Fibroblast of skin of right quadriceps (primary cell): ENCODE measurements at places on chromosomes 3 and 15.

GRCh38 chr3:117903226-117903625 lies 1131.4 kb downstream of the IGSF11 start:
- DNase-seq, result peak; percentile 95

DNA sequence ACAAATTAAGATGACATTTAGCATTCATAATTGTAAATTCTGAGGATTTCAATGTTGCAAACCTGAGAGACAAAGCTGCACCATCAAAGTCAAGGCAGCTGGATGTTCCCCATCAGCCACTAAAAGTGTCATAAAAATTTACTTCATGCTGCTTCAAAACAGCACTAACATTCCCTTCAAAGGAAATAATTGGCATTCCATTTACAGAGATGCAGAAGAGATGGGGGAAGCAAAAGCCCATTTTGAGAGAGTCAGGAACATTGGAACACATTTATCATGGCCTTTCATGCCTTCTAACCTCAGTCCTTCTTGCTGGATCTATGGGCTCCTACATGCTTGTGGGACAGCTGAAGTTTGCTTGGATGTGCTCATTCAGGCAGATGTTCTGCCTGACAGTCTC lies 6.4 kb upstream of the TMEM158 start:
- DNase-seq, result peak; percentile 68

GRCh38 chr3:53670721-53671120 lies 175.5 kb downstream of the CHDH start:
- no peak for DNase-seq

DNA sequence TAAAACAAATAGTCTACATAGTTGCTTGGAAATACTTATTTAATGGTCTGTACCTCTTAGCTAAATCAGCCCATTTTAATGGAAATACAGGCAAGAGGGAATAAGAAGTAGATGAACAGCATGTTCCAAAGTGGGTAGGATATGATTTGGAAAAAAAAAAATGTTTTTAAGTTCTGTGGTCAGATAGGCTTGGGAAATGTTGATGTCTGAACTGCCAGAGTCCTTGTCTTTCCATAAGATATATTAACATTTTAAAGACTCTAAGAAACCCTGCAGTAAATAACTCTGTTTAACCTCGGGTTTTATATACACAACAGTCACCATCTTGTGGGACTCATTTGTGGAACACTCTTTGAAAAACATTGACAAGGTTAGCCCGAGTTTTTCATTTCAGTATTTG lies 40.0 kb upstream of the PTPN23 start:
- DNase-seq, result no peak

GRCh38 chr3:69872783-69873378 lies 126.7 kb upstream of the SAMMSON start:
- DNase-seq, result no peak

DNA sequence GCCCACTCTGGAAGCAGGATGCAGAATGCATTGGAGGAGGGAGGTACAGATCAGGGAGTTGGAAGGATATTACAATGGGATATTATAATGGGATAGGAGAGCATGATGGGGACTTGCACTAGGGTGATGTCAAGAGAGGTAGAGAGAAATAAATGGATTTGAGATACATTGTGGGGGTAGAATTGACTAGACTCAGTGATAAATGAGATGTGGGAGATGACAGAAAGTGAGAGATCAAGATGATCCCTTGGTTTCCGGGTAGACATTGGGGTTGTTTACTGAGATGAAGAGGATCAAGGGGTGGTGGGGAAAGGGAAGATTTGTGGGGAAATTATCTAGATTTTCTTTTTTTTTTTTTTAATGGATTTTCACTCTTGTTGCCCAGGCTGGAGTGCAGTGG lies 42.7 kb downstream of the BFSP2 start:
- no peak for DNase-seq

- peak; percentile 35 for DNase-seq
Measured at GRCh38 chr3:197749315-197749600, 425 bp upstream of the FYTTD1 start.

GRCh38 chr3:31170932-31171670 lies 276.6 kb upstream of the GADL1 start:
- peak; percentile 96 for DNase-seq

GRCh38 chr3:39228496-39228895 lies 36.1 kb upstream of the XIRP1 start:
- DNase-seq, result no peak

DNA sequence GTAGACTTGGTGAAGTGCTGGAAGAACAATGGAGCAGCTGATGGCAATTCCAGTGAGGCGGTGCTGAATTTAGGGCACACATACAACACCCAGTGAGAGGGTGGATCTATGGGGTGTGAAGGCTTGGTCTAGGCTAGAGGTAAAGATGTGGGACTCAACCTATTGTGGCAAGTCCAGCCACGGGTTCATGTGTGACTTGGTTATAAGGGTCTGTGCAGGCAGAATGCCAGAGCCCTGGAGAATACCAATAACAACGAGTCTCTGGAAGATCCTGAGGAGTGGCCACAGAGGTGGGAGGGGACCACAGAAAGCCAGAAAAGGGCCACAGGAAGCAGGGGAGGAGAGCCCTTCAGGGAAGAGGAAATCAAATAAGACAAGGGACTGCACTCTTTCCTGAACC lies 55.0 kb downstream of the VGLL4 start:
- DNase-seq, result no peak

GRCh38 chr15:29986946-29987345 lies 95.8 kb upstream of the GOLGA8J start:
- no peak for DNase-seq

DNA sequence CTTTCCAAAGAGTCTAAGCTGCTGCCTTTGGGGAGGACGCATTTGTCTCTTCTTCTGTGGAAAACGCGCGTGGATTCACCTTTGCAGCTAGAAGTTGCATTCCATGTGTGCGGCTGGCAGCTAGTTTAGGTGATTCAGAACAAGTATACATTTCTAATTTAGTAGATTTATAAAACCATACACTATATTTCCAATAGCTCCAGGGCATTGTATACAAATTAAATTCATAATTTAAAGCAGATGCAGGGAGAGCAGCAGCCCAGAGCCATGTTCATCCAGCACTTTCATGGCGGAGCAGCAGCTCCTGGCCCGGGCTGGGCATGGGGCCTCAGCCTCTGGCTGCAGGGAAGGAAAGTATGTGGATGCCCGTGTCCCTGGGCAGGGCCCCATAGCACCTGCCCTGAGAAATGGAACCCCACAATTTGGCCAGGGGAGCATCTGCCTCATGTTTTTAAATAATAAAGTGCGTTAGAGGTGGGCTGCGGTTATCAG lies 42.8 kb upstream of the SEC22A start:
- no peak for DNase-seq

- DNase-seq, result no peak
Measured at GRCh38 chr3:106197532-106198194, 328.9 kb upstream of the CBLB start.

DNA sequence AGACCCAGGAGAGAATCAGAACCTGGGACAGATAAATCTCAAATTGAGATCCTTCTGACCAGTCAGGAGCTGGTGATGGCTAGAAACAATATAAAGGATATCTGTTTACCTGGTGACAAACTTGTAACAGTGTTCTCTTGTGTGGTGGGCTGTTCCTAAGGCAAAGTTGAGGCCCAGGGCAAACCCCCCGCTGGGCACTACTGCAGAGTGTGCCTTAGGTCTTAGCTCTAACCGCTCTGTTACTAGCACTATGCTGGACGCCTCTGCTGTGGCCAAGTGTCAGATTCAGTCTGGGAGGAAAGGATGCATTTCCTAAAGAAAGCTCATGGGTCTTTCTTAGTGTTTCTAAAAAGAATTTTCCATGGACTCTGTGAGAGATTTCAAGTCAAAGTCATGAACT lies 146.5 kb upstream of the MEIS2 start:
- no peak for DNase-seq

DNA sequence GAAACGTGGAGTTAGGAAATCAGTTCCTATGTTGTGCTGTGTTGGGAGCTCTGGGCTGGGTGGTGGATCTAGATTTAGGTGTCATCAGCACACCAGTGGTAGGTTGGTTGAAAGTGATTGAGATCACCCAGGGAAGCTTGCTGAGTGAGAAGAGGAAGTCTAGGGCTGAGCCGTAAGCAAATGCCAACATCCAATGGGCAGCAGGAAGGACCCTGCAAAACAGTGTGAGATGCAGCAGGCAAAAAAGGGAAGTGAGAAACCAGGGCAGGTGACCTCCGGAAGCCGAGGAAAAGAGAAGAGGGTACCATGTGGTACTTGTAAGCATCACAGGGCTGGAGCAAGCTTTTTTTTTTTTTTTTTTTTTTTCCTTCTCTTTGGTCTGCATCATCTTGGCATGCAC lies 15.9 kb upstream of the COPG1 start:
- DNase-seq, result no peak

DNA sequence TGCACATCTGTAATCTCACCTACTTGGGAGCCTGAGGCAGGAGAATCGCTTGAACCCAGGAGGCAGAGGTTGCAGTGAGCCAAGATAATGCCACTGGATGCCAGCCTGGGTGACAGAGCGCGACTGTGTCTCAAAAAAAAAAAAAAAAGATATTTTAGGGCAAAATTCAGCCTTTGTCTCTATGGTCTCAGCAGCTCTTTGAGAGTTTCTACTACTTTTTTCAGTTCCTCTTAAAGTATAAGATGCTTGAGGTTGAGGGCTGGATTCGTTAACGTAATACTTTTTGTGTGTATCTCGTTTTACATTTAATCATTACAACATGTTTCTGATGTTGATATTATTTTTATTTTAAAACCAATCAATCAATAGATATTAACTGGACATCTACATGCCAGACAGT lies 381.2 kb upstream of the TBL1XR1 start:
- no peak for DNase-seq

DNA sequence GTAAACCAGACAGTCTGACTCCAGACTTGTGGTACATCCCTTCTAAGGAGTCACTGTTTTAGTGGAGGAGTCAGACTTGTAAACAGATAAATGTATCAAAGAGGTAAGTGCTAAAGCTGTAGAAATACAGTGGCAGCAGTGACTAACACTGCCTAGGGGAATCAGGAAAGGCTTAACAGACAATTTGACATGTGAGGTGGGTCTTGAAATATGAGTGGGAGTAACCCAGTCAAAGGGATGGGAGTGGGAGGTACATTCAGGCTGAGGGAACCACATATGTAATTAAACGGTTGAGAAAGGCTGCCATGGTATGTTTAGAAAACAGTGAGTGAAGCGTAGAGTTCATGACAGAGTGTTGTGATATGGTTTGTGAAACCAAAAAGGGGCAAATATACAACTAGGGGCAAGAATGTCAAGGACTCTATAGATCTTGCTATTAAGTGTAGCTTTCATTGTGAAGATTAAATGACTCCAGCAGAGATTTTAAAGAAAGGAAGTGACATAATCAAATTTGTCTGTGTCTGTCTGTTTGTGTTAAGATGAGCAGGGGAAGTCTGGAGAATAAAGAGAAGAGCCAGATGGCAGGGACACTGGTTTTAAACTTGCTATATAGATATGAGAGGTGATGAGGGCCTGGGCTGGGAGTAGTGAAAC lies 11.2 kb upstream of the ALCAM start:
- peak; percentile 57 for DNase-seq

GRCh38 chr3:78665776-78666469 lies 1101.9 kb downstream of the ROBO1 start:
- no peak for DNase-seq

GRCh38 chr3:127597020-127597771 lies 1.0 kb upstream of the MCM2 start:
- no peak for DNase-seq

DNA sequence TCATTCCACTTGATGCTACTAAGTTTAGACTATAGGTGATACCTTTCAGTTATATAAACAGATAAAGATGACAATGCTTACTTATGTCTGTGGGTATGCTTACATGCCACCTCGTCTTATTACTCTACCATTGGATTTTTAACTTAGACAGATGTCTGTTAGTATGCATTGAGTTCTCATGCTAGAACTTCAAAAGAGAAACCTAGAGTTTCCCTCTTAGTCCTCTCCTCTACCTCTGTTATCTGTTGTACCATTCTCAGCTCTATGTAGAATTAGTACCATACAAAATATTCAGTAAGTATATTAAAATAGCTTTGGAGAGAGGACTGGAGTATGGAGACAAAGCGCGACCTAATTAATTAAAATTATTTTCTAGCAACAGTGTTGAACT lies 111.3 kb downstream of the BBX start:
- no peak for DNase-seq

- DNase-seq, result no peak
Measured at GRCh38 chr3:189890496-189890895, 230.2 kb downstream of the P3H2 start.

GRCh38 chr15:91335702-91336101 lies 235.6 kb downstream of the SV2B start:
- no peak for DNase-seq

GRCh38 chr3:100047455-100048141 lies 66.7 kb downstream of the FILIP1L start:
- peak; percentile 94 for DNase-seq

- DNase-seq, result no peak
Measured at GRCh38 chr3:123951522-123952447, 9.2 kb downstream of the CCDC14 start.

DNA sequence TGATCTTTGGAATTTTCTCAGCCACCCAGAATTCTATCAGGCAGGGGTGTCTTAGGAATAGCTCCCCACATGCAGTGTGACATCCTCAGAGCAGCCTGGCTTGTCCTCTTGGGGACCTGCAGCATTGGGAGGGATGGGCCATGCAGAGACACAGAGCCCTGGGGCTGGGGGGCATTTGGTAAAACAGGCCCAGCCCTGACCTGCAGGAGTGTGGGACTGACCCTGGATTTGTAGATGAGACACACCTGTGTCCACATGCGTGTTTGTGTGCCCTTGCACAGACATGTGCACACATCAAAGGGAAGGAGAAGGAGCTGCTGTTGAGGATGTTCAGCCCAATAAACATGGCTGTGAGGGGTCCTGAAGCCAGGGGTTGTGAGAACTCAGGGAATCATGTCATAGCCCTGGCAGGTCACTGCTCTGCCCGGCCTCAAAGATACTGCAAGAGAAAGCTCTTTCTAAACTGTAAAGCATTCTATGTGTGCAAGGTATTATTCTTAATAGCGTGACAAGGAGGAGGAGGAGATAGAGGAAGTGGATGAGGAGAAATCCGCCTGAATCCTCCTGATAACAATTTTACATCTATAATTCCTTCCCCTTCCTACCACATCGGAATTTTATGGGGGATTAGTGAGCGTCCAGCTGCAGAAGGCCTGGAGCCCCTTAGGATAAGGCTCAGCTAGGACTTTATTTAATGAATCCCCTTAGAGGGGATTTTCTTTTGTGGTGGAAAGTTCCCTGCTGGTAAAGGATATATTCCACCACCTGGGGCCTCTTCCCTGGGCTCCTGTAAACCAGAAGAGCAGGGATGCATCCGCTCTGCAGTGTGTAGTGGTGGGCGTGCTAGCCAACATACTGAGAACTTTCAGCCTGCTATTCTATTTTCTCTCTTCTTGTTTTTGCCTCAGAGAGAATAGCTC lies 245.5 kb downstream of the EPHB1 start:
- DNase-seq, result no peak

DNA sequence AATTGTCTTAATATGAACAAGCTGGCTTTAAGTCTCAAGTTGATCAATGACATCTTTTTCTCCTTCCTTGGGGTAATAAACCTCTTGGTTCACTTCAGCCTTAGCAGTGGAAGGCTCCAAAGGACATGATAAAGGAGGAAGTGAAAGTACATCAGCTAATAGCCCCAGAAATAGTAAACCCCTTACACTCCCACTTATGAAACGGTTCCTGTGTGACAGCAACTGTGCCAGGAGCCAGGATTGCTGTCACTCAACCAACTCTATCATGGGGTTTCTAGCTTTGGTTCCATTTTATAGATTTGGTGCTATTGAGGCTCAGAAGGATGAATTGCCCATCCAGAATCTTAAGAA lies 216.7 kb downstream of the ABHD5 start:
- no peak for DNase-seq

- DNase-seq, result peak; percentile 24
Measured at GRCh38 chr3:166785876-166786275, 594.2 kb downstream of the ZBBX start.
